ENCODE measurements at places on chromosomes 6 and 20.

DNA sequence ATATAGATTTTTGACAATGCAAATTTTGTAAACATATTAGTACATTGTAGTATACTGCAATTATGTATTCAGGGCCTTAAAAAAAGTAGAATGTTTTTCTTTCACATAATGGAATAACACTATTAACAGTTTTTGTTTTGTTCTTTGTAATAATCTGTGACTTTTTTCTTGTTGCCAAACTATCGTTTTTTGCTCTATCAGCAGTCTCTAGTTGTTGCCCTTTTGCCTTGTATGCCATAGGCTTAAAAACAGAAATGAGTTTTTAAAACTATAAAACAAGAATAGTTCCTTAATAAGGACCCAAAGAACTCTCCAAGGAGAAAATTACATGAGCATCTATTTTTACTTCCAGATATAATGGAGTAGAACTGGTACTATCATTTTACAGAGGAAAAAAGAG, 29.5 kb downstream of the REPS1 start:
- no peak for DNase-seq

DNA sequence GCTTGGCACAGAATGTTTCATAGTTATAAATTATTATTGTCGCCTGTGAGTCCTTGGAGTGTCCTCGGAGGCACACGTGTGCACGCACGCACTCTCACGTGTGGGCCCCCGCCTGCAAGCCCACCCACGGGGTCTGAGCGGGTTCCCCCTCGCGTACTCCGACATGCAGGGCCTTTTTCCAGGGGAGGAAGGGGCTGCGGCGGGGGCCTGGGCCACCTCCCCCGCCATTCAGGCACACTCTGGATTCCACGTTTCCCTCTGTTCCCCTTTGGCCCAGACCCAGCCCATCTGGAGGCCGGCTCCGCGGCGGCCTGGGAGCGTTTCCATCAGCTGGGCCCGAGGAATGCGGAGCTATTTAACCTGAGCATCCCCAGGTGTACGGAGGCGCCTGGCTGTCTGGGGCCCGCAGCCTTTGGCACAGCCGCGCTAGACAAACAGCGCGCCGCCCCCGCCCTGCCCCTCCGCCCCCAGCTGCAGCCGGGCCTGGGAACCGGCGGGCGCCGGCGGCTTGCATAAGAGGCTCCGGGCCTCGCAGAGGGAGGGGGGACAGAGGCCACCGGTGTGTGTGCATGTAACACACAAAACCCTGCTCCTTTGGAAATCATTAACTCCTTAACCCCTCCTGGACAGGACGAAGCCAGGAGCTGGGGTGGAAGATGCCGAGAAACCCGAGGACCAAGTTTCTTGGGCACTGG, 3.3 kb downstream of the ID1 start:
- no peak for DNase-seq

DNA sequence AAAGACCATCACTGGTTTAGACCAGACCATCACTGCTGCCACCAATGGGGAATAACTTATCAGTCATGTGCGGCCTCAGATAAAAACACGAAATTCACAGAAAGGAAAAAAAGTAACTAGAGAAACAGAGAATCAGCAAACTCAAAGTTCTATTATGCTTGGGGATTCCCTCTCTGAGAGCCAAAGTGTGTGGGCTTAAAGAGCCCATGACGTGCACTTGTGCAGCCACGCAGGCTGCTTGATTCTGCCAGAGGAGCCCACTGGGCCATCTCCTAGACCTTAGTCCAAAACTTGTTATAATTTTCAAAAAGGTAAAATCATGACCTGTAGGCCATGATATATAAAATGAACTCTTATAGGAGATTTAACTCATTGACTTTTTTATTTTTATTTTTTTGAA, 15.2 kb downstream of the RAB44 start:
- DNase-seq, result no peak

GRCh38 chr6:169452869-169453620, 199.4 kb upstream of the THBS2 start:
- no peak for DNase-seq

DNA sequence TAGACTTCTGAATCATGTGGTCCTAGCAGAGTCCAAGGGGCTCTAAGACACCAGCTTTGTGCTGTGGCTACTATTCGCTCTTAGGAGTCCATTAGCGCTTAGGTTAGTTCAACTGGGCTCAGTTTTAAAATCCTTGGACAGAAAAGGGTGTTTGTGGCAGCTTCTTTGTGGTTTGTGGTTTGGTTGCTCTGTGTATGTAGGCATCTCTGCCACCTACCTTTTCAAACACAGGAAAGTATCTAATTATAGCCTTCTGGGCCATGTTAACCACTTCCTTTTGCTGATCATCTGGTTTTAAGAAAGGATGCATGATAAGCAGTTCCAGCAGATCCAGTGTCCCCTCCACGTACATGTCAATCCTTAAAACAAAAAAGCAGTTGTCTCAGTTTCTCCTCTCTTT, 10.8 kb downstream of the GSTA4 start:
- DNase-seq, result peak; percentile 76
